ENCODE measurements at places on chromosomes 2 and 18.

DNA sequence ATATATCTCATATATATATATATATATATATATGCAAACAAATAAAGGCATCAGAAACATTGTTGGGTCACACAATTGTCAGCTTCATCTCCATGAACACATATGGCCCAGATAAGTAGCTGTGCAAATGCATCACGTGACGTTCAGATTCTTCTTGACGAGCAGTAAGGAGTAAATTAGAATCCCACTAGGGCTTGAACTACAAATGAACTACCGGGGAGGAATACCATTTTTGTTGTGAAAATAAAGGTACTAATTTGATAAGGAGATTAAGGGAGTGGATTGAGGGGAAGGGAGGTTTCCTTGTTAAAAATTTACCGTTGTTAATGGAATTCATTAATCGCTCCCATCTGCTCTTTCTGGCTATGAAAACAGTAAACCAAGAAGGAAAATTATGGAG is 186.5 kb upstream of the COPS8 start:
- DNase-seq, result no peak

- DNase-seq, result no peak
These were observed 127.0 kb upstream of the BCL2L11 start for GRCh38 chr2:110993557-110994231.

GRCh38 chr2:33240178-33240577 is 236.3 kb upstream of the RASGRP3 start:
- no peak for DNase-seq

DNA sequence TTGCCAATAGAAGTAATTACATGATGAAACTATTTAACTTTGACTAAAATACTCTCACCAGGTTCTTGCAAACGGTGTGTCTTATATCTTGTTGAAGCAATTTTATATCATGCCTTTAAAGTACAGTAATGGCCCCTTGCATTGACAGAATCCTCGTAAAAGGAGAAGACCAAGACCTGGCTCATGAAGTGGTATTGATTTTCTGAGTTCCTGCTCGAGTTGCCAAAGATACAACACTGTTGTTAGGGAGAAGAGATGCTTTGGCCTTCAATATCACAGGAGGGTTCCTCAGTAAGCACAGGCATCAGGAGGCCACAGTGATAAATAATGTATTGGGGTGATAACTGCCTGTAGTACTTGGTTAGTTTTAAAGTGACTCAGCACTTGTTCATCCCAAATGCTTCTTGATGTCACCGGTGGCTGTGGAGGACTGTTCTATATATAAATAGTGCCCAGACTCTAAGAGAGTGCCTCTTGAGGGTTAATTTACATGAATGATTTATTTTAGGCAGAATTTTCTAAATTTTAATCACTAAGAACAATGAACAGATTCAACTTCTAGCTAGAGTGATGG is 571.7 kb upstream of the FANCL start:
- DNase-seq, result no peak

DNA sequence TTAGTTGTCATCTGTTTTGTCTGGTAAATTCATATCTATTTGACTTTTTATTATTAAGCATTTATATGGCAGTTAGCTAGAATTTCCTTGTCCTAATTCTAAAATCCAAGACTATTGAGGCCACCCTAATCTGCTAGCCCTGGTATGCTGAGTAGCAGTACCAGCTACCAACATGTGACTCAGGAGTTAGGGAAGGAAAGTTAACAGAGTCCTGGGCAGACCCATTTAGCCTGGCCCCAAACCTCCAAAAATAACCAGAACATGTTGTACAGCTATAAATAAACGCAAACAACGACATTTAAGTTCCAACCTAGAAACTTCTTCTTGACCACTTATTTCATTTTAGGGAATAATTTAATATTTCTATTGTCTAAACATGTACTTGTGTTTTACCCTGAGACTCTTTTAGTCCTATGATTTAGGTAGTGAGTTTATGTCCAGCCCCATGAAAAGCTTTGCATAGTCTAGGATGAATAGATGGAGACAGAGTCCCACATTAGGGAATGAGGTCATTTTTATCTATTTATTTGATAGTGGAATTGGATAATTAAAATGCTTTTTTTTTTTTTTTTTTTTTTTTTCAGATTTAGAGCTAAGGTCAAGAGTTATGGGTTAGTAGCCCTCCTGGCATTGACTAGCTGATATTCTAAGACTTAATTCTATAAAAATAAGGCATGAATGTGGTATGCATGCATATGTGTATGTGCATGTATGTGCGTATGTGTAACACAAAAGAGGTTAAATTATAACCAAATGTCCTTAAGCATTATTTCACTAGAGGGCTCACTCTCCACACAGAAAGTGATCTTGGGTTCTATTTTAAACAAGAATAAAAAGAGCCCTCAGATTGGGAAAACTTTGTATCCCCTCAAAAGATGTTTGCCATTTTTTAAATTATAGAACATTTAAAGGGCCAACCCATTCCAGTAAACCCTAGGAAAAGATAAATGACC is 160.1 kb upstream of the MAPRE2 start:
- DNase-seq, result no peak

- no peak for DNase-seq
These were observed 169.5 kb downstream of the CAMKMT start for GRCh38 chr2:44531289-44531688.

Measured in activated CD4-positive, alpha-beta T cell treated with anti-CD3 and anti-CD28 coated beads, Interleukin-2, amount 50 U/mL, for 1 hour (primary cell).